ENCODE measurements at places on chromosomes 12 and 14.
A peak's percentile ranks its signal among the peaks of the same experiment; 100 is the strongest.

DNA sequence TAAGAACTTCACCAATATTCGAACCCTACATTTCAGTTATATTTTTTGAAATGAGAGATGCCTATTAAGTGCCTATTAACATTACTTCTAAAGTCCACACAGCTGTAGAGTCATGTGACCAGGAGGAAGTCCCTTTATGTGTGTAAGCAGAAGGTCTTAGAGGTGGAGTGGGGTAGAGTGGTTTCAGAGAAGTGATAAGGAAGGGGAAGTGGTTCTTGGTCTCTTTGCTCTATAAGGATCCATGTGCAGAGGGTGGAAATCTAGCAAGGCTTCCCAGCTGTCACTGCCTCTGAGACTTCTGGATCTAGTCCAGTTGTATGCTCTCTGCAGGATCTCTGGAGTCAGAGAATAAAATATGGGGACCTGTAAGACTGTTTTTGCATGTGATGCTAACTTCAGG, 673.9 kb downstream of the FLRT2 start:
- no peak for DNase-seq

GRCh38 chr12:12212769-12213168, 54.1 kb downstream of the LRP6 start:
- no peak for DNase-seq

- no peak for DNase-seq
These were observed 1.2 kb upstream of the C14orf180 start for GRCh38 chr14:104578321-104578720.

DNA sequence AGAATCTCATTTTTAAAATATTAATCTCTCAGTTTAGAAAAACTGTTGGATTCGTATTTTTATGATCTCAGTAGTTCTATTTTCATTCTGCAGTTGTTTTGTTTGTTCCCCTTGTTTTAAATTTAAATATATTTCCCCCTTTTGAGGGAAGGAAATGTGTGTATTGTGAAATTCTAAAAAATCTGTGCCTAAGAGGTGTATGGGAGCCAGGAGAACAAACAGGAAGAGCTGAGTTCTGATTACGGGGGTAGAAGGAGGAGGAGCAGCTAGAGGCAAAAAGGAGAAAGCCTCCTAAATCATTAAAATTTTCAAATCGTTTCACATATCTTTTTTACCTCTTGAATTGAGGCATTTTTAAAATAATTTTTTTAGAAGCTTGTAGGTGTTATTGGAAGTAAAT, 2.3 kb downstream of the RDH12 start:
- no peak for DNase-seq

DNA sequence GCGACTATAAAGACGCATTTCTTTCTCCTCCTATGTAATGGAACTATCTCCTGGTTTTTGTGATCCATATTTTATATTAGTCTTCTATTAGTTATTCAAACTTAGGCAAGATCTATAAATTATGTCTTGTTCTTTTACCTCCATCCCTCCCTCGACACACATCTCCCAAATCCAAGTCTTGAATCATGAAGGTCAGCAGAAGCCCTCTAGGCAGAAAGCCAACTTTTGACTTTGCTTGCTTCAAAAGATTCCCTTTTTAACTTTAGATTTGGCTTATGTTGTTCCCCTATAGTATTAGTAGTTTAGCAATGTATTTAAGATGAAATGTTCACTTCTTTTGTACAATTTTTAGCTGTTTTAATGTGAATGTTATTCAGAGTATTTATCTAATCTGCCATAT, 689.8 kb downstream of the SLC6A15 start:
- DNase-seq: no peak

DNA sequence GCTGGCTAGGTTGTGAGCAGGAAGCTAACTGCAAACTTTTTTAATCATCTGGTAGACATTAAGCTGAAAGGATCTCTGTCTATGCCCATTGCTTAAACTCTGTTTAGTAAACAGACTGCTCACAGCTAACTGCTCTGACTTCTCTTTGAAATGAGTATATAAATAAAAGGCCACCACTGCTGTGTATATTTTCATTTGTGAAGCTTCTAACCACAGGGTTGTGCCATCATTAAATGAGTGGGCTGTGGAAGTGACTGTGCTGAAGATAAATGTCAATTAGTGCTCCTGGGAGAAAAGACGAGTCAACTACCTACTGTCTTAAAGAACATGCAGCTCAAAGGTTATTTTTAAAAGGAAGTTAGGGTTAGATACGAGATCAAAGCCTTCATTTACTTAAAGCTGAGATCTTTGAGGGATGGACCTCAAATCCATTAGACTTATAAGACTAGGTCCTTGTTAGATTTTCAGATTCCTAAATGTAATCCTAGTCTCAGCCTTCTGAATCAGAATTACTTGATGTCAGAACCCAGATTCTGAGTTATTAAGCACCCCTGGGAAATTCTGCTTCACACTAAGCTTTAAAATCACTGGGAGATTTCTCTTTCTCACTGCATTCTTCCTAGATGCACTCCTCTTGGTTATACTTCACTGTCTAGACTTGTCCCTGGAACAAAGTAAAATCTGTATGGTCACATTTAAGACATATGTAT, 213.1 kb upstream of the FLRT2 start:
- no peak for DNase-seq

DNA sequence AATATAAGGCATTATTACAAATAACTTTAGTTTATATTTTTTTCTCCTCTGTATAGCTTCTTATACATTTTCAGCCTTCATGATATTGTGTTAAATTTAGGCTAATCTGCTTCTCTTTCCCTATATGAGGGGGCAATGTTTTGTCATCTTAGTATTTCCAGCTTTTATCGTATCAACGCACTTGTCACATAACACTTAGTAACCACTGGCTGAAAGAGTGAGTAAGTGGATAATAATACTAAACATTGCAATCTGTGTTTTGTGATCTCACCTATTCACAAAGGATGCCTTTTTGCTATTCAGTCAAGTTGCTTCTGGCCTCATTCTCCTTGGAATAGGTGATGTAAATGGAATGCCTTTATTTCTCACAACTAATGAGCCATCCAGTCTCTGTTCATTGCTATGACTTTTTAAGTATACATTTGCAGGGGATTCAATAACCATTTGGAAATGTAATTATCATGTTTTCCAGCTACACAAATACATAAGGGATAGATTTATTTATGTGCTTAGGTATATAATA, 260.9 kb downstream of the BMP4 start:
- DNase-seq: no peak

GRCh38 chr12:84785281-84785680, 127.3 kb downstream of the SLC6A15 start:
- DNase-seq: no peak

- no peak for DNase-seq
These were observed 41.6 kb downstream of the RCOR1 start for GRCh38 chr14:102633906-102634595.

DNA sequence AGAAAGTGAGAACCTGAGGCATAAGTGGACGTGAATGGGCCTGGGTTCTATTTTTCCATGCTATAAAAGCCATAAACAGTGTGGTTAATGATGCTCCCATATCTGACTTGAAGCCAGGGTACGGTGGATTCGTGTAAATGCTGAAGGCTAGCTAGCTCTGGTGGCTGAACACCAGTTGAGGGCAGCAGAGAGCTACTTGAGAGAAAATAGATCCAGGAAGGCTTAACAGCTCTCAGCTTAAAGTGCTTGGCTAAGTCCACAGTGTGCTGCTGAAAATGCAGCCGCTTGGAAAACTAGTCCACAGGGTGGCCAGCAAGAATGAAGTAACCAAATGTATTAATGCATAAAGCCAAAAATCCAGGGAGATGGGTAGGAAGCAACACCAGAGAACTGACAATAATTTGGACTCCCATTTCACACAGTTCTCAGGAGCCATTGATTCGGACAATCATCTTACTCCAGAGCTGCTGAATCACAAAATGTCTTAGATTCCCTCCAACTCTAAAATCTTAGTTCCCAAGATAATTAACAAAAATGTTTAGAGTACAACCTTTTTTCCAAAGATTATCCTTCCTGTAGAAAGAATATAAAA, 15.0 kb upstream of the FOXG1 start:
- peak; percentile 63 for DNase-seq

DNA sequence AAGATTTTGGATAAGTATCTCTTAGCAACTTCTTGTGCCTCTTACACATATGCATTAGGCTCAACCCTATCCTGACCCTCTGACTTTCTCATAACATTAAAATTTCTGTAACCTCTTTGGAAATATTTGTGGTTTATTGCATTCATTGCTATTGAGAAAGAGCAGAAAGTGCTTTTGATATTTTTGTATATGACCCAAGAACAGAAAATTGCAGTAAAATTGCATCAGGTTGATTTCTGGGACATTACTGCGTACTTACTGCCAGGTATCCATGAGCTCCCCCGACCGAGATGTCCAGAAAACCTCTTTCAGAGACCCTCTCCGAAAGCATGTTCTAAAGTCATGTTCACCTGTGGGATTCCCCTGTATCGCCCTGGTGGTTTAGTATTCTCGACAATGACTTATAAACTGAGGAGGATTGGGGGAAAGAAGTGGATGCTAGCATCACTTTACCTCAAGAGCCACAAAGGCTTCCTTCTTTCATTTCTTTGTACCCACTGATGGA, 14.5 kb upstream of the IL22 start:
- DNase-seq: no peak

DNA sequence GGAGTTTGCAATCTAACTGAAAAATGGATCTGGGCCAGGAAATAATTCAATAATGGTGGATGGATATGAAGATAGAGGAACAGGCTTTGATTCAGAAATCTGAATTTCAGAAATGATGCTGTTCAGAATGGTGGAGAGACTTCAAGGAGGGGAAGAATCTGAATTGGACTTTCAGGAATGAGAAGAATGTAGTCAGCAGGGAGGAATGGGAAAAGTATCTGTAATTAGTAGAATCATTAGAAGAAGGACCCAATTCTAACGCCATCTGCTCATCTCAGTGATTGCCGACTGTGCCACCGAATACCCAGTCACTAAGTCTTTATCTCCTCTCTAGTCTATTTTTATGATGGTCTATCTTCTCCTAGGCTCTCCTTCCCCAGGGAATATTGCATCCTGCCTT, 363.2 kb downstream of the GALC start:
- DNase-seq: no peak

- no peak for DNase-seq
These were observed 477.0 kb downstream of the TMEM121 start for GRCh38 chr14:106003351-106003750.

GRCh38 chr12:124556896-124557501, 10.4 kb downstream of the NCOR2 start:
- no peak for DNase-seq

GRCh38 chr14:66568220-66568619, 60.3 kb downstream of the GPHN start:
- DNase-seq: no peak

- no peak for DNase-seq
These were observed 70.2 kb downstream of the LLPH start for GRCh38 chr12:66060163-66060907.

- no peak for DNase-seq
These were observed 7.0 kb downstream of the ACVR1B start for GRCh38 chr12:51958542-51958941.

DNA sequence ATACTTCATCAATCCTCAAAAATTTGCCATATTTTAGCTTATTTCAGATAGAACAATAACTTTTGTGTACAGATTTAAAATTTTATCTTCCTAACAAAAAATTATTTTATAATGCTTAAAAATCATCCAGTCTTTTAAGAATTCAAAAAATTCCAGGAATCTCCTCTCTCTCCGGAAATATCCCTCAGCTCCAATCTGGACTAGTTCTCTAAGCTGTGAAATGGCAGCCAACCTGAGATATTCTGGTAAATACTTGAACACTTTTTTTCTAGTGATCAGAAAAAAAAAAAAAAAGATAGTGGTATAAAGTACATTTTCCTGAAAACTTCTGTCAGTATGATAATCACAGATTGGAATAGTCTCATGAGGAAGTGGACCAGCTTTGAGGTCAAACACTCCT, 57.6 kb downstream of the SSPN start:
- DNase-seq: no peak

DNA sequence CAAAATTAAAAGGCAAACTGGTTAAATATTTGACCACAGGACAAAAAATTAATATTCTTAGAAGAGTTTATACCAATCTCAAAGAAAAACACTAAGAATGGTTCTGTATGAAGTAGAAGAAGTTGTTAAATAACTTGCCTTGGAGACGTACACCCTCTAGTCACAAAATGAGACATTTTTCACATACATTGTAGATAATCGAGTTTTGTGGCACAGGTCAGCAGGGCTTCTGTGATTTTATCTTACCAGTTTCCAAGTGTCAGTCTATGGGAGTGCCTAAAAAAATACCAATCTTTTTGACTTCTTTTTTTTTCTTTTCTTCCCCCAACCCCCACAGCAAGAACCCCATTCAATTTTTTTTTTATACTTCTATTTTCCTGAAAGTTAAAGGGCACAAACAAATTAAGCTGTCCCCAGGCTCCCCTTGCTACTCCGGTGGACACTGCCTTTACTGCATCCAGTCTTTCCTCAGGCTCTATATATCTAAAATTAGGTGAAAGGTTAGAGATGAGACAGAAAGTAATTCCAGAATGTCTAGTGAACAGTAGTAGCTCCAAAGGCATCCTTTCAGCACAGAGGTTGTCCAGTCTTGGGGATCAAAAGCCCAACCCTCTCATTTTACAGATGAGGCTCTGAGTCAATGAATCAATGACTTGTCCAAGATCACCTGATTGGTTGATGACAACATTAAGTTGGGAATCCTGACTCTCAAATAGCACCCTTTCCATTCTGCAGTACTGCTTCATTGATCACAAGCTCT, 6.2 kb downstream of the LIMA1 start:
- DNase-seq: no peak

DNA sequence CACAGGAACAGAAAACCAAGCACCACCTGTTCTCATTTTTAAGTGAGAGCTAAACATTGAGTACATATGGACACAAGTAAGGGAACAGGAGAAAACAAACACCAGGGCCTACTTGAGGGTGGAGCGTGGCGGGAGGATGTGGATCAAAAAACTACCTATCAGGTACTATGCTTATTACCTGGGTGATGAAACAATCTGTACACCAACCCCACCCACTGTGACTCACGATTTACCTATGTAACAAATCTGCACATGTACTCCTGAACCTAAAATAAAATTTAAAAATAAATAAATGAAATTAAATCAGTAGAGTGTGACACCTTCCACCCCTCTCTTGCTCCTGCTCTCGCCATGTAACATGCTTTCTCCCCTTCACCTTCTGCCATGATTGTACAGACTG, 615.5 kb downstream of the RPL10L start:
- no peak for DNase-seq
